ENCODE measurements at places on chromosomes 6 and 20. TPM values are rescaled to one million over a fixed set of nuclear protein-coding genes. Genes with fewer than 3 reads are reported as not detected.

GRCh38 chr6:5745081-5745480, 261.6 kb downstream of the NRN1 start:
- DNase-seq: no peak

DNA sequence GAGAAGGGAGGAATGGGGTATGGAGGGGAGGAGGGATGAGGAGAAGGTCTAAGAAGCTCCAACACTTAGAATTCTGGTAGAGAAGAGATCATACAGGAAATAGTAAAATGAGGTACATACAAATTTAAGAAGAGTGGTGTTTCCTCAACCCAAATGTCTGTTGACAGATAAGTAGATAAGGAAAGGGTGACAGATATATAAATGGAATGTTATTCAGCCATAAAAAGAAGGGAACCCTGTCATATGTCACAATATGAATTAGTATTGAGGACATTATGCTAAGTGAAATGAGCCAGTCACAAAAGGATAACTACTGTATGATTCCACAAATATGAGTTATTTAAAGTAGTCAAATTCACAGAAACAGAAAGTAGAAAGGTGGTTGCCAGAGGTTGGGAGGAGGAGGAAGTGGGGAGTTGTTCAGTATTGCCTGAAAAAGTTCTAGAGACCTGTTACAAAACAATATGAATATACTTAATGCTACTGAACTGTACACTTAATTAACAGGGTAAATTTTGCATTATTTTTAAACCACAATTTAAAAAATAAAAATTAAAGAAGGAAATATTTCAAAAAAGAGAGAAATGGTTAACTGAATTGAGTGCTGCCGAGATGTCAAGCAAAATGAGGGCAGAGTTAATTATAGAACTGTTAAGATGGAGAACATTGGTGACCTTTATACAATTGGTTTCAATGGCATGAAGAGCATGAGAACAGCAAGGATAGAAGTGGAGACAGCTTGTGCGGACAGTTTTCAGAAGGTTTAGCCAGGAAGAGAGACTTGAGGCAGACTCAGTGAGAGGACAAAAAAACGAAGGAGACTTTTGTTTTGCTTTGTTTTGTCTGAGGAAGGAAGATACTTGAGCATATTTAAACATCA, 47.6 kb upstream of the ADGRF4 start:
- no peak for DNase-seq

DNA sequence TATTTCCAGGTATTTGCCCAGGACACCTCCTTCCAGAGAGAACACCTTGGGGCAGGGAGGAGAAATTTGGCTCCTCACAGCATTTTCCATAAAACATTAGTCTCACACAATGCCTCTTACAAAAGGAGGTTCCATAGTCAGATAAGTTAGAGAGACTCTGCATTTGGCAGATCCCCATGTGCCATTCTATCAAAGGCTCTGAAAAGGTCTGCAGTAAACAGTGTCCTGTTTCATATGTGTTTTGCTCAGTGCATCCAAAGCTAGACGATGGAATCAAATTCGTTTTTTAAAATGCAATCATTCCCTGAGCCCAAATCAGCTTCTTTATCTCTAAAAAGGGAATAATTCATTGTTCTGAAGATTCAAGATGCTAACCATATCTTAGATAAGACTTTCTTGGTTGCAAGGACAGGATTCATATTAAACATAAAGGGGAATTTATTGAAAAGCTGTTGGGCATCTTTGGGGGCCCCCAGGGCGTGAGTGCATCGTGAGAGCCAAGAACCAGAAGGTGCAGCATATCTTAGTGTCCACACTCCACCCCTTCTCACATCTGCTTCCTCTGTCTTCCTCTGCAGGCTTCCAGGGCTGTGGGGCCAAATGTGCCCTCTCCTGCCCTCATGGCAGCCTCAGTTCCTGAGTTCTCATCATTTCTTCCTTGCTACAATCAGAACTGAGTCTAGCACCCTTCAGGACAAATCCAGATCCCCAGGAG, 41.4 kb upstream of the MLN start:
- no peak for DNase-seq

GRCh38 chr20:56518721-56519398, 5.7 kb upstream of the FAM209A start:
- no peak for DNase-seq

GRCh38 chr20:52595518-52595917, 376.6 kb upstream of the TSHZ2 start:
- no peak for DNase-seq

The ULBP2 gene
- 6.6 TPM for total RNA-seq

The CDK19 gene
- 11.0 TPM for total RNA-seq

- DNase-seq: no peak
Measured at GRCh38 chr6:21772884-21773575, 179.5 kb downstream of the SOX4 start.

DNA sequence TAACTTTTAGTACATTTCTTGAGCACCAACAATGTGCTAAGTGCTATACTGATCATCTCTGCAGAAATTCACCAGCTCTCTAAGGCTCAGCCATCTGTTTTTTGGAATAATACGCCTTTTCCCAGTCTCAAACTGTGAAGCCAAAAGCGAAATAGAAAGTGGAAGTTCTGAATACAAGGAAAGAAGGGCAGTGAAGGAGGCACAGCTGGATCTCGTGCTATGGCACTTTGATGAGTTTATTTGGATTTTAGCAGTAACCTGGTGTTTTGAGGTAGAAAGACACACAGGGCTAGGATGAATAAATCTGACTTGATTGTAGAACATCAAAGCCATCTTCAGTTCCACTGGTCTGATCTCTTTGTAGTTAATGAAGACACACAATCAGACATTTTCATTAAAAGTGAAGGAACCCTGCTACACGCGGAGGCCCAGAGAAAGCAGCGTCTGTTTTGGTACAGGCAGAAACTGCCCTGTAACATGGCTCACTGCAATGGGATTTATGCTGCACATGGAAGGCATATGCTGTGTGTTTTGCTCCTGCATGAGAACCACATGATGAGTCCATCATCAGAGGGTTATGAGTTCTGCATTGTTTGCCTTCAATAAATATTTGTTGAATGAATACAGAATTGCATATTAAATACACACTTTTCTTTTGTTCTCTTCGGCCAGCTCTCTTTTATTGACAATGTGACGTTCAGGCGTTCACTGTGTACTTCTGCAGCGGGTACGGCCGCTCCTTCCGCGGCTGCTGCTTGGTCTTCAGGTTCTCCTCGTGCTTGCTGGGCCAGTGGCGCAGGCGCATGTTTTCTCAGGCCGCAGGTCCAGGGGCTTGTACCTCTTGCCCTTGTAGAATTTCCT, 100.9 kb downstream of the PREP start:
- DNase-seq: no peak

DNA sequence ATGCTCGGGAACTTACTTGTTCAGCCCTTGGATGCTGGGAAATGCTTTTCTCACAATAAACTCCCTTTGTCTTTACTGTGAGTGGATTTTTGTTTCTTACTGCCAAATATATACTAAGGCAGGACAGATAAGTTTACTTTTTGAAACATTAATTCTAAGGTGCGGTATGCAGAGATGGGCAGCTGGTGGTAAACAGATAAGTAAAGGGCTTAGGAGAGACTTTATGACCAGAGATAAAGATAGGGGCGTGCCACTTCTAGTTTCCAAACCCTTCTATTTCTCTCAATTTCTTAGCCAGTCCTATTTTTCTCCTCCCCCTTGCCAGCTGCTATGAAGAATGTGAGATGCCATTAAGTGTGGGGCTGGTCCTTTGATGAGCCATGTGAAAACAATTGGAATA, 16.3 kb downstream of the SAMD3 start:
- peak; percentile 3 for DNase-seq

The BPI gene
- not detected for total RNA-seq

DNA sequence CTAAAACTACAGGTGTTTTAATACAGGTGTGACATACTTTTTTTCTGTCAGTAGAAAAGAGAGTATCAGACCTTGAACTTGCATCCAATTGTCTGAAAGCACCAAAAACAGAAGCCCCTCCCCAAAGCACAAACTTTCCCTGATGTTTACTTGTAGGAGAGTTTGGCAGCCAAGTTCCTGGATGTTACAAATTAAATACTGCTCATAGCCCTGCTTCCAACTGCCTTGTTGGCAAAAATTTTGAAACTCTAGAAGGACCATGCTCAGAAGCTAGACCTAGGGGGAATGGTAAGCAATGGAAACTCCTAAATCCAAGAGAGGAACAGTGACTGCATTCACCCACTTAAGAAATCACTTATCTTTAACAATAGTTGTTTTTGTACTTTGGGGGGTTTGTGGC, 17.0 kb upstream of the ARG1 start:
- no peak for DNase-seq

The DEK gene
- 136 TPM for total RNA-seq

DNA sequence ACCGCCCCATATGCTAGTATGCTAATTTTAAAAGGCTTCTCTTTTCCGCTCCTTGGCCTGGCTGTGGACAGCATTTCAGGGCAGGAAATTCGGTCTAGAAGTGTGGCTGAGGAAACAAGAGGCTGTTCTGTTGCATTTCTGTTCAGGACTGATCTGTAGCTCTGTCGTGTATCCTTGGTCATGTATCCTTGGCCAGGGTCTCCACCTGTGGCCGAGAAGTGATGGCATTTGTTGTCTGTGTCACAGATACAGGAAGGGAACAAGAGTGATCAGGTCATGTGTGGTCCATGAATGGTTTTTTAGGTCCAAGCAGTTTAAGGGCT, 300.5 kb upstream of the SUPT3H start:
- no peak for DNase-seq

- DNase-seq: no peak
Measured at GRCh38 chr6:20317430-20317829, 84.2 kb upstream of the E2F3 start.

The RNF144B gene
- 6.7 TPM for total RNA-seq

GRCh38 chr6:78397499-78397898, 469.9 kb upstream of the IRAK1BP1 start:
- DNase-seq: no peak

The PPP1R16B gene
- not detected for total RNA-seq

Measured in myocyte (in vitro differentiated cells).